ENCODE measurements at places on chromosomes 4 and X.
A peak's percentile ranks its signal among the peaks of the same experiment; 100 is the strongest.

DNA sequence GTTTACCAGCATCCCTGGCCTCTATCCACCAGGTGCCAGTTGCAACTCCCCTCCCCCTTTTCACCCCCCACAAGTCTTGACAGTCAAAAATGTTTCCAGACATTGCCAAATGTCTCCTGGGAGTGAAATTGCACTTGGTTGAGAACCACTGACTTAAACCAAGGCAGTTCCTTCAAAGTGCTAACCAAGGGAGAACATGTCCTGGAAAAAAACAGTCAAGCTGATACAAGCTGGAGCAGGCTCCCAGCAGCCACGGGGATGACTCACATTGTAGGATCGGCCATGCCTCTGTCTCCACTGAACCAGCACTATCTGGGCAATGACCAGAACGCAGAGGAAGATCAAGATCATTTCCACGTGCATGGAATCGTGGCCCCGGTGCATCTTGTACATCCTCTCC, 11.4 kb downstream of the RNF175 start:
- DNase-seq = no peak

DNA sequence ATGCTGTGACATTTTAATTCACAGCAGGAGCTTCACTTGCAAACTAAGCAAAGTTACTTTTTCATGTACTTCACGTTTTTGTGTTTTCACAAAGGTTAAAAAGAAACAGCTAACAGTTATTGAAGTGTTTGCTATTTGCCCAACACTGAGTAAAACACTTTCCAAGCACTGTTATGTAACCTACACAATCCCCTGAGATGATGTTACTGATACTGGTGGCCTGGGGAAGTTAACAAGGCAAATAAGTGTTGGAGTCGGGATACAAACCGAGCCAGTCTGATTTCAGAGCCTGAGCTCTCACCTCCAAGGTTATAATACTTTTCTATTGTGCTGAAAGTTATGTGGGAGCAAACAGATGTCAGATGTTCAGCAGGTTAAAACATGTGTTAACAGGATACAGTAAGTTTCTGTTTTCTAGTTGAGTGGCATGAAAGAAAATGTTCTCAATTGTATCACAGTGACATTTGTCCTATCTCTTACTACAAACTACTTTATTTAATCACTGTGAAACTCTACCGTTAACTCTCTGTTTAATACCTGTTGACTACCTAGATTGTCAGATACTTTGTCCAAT, 3.9 kb upstream of the CXCL13 start:
- no peak for DNase-seq

GRCh38 chrX:39398215-39398962, 597.1 kb downstream of the MID1IP1 start:
- no peak for DNase-seq

- no peak for DNase-seq
Observed at GRCh38 chr4:23717528-23718248, 172.2 kb downstream of the PPARGC1A start.

DNA sequence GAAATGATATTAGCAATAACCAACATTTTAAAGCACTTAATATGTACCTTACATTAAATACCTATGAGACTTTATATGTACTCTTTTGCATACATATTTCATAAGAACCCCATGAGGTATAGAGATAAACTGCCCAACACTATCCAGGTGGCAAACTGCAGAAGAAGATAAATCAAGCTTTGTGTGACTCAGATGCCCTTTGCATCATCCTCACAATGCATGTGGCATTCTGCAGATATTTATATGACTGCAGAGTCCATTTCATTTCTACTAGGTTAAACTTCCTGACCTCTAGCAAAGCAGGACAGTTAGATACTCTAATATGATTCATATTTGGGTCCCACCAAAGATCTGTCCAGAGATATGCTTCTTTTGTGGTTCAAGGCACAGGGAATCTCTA, 85.6 kb upstream of the RASGEF1B start:
- DNase-seq = no peak

- no peak for DNase-seq
Observed at GRCh38 chr4:174578366-174578765, 56.1 kb upstream of the HPGD start.

- no peak for DNase-seq
Observed at GRCh38 chr4:1503583-1504471, 97.6 kb upstream of the NKX1-1 start.

DNA sequence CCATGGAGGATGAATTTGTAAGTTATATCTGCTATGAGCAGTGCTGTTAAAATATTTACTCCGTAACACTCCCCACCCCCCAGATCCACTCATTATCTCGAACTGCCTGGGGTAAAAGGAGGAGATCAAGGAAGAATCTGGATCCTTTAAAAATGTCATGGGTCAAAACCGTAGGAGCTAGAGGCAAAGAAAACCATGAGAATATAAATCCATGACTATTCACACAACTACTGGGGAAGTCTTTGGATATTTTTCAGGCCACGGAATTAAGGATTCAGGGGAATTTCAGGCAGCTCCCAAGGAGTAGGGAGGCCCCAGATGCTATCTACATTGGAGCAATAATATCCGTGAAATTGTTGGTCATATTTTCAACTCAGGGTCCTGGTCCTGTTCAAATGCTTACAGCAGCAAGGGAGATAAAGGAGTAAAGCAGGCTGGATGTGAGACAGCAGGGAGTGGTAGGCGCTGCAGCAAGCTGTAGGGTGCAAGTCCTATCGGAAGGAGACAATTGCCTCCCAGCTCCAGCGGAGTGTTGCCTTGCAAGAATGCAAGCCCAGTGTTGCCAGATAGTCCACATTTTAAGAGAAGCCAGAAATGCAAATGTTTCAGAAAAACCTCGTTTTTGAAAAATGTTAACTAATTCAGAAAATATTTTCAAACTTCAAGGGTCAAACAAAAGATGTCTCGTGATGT, 116.2 kb upstream of the KIT start:
- DNase-seq = peak; percentile 69

DNA sequence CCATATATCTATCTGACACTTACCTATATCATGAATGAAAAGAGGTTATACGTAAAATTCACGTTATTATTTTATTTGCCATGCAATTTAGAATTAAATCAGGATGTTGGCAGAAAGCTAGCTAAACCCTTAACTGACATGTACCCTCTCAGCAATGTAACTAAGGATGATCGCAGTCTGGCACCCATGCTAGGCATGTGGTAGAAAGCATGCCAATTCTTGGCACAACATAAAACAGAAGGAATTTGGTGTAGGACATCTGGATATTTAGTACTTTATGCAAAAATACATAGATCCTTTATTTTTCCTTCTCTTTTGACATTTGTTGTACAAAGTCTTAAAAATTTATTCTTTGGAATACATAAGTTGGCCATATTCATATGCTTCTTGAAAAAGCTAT, 436.8 kb upstream of the FAT1 start:
- DNase-seq = no peak

DNA sequence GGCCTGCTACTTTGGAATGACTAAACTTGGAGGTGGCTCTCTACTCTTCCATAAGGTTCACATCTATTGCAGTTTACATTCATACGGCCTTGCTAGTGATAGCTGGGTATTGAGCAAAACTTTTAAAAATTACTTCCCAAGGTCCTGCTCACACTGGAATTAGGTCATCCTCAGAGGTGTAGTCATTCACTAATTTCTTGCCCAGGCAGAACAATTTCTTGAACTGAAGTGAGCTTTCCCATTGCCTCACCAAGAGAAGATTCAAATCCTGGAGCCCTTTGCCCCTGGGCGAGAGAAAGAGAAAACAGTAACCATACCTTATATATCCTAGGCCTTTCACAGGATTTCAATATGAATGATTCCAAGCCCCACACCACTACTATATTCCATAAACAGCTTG, 109.2 kb downstream of the GUCY2F start:
- no peak for DNase-seq

DNA sequence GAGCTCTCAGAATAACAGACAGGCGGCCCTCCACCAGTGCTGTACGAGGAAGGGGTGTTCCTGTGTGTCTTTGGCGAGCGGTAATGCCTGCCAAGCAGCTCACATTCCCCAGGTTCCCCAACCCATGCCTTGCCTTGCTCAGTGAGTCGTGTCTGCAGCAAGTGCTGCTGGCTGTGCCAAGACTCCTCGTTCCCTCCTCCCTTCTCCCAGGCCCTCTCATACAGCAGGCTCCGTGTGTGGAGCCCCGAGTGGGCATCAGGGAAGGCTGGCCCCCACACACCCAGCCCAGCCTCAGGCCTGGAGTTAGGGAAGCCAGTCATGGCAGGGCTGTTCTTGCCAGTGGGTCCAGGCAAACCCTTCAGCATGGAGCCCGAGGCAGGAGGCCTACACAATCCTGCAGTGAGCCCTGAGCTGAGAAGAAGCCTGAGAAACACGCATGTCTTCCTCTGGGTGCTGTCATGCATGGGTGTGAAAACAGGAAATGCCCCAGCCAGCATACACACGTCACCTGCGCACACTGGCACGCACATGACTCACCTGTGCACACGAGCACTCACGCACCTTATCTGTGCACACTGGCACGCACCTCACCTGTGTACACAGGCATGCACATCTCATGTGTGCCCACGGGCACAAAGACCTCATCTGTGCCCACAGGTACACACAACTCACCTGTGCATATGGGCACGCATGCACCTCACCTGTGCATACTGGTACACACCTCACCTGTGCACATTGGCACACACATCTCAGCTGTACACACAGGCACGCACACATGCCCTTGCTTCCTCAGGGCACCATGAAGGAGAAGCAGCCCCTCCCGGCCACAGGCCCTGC, 238.7 kb downstream of the DHRSX start:
- DNase-seq = no peak

DNA sequence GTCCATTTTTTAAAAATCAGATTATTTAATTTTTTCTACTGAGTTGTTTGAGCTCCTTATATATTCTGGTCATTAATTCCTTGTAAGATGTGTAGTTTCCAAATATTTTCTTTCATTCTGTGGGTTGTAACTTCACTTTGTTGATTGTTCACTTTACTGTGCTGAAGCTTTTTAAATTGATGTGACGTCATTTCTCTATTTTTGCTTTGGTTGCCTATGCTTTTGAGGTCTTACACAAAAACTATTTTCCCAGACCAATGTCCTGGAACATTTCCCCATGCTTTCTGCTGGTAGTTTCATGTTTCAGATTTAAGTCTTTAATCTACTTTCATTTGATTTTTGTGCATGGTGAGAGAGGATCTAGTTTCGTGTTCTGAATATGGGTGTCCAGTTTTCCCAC, 753.6 kb downstream of the TRIML1 start:
- no peak for DNase-seq

DNA sequence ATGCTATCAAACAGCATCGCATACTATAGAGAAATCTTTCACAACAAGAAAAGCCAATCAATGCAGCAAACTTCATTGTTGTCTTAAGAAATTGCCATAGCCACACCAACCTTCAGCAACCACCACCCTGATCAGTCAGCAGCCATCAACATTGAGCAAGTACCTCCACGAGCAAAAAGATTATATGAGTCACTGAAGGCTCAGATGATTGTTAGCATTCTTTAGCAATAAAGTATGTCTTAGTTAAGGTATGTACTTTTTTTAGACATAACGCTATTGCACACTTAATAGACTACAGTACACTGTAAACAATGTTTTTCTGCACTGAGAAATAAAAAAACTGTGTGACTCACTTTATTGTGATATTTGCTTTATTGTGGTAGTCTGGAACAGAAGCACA, 37.8 kb upstream of the FUNDC1 start:
- DNase-seq = peak; percentile 37

- DNase-seq = no peak
Observed at GRCh38 chr4:182627996-182628395, 289.2 kb downstream of the DCTD start.

DNA sequence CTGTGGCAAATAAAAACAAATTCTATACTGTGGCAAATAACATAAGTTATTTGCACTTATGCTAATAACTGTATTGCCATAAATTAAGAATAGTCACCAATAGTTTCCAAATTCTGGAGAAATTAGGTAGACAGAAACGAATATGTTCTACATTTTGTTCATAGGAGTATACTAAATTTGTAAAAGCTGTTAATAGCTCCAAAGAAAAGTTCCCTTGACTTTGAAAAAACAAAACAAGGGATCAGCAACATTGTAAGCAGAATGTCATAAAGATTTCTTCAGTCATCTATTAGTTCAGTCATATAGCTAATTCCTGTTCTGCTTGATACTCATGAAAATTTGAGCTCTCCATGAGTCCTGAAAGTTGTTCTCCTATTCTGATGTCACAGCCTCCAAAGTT, 1472.8 kb downstream of the C4orf33 start:
- no peak for DNase-seq

DNA sequence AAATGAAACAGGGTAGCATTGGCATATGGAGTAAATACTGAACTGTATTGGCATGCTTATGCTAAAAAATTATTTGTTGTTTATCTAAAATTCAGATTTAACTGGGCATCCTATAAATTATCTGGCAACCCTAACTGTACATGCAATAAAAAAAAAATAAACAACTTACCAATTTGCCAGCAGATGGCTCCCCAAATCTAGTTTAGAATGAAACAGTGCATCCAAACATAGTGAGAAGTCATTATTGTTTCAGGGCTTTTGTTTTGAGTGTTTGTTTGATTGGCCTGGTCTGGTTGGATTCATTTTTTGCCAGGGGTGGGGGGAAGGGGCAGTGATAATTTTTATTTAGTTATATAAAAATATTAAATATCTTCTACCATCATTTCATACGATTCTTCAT, 12.8 kb upstream of the NSUN7 start:
- no peak for DNase-seq

- DNase-seq = no peak
Observed at GRCh38 chrX:119775517-119776238, 15.8 kb downstream of the RPL39 start.

DNA sequence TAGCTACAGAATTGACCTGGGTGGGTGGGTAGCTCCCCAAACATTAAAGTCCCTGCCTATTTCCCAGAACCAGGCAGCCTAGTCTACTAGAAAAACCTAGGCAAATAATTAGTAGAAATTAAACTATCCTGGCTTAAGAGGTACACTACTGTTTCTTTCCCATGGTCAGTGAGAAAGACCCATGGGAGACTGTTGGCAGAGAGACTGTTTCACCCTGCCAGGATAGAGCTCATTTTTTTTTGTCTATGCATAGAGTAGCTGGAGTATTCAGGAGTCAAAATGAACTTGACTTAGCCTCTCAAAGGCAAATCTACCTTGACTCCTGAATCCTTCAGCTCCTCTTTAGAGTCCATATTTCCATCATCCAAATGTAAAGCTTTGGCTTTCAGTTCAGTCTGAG, 107.0 kb upstream of the AR start:
- DNase-seq = no peak

DNA sequence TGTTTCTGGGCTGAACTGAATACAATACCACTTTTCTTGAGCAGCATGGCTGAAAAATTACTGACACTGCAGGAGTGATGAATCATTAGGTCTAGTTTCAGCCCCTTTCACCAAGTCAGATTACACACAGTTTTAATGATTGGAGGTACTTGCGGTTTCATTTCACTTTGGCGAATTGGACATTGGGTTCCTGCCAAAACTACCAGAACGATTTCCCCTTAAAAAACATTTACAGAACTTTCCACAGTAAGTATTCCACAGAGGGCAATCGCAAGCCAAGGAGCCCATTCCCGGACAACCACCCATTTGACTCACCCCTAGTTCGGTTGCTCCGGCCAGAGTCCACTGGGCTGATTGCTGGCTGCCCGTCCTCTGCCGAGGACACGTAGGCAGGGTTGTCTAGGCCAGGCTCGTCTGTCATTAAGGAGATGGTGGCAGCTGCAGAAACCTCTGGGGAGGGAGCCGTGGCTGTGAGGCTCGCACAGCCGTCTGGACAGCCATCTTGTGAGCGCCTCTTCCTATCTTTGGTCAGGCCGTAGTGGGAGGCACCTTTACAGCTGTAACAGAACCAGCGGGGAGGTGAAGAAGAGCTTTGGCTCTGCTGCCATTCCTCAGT, 83.5 kb downstream of the LNX1 start:
- no peak for DNase-seq

GRCh38 chr4:77158487-77158861, 1.5 kb downstream of the CCNG2 start:
- no peak for DNase-seq
